NCI-H1930 (cell line): ENCODE measurements at places on chromosomes 2 and 18.

GRCh38 chr2:18267501-18267900, 293.0 kb downstream of the RDH14 start:
- no peak for DNase-seq

DNA sequence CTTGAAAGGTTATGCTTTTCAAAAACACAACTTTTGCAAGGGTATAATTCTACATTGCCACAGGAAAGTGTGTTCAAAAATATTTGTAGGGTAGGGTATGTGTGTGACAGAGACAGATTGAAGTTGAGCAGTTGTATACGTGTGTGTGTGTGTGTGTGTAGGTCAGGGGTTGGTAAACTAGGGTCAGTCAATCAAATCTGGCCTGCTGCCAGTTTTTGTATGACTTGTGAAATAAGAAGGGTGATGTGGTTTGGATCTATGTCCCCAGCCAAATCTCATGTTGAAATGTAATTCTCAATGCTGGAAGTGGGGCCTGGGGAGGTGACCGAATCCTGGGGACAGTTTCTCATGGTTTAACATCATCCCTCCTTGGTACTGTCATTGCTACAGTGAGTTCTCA, 148.2 kb downstream of the CERS6 start:
- DNase-seq: no peak

DNA sequence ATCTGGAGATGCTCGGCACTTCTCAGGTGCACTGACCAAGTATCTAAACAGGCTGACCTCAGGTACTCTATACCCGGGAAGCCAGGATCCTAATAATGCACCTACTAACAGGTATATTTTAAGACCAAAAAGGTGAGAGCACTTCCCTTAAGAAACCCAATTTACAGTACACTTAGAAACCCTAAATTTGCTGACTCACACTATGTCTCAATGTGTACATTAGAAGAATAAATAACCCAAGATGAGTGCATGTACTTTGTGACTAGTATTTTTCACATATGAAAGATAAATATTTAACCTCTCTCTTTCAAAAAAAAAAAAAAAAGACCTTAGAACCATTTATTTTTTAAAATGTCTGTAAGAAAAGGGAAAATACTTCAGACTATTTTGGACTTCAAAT, 118.8 kb downstream of the ZNF516 start:
- DNase-seq: no peak

DNA sequence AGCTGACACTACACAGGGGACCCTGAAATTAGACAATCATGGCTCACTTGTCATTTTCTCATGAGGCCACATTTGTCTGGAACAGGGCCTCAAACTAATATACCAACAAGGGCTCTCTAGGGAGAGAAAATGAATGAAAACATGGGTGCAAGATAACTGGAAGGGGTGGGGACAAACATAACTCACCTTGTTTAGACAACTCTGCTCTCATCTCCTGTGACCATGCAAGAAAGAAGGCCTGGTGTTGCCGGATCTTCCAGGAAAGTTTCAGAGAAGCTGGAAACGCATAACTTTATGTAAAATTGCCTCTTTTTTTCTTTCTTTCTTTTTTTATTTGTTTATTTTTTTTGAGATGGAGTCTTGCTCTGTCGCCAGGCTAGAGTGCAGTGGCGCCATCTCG, 80.4 kb upstream of the SPRED2 start:
- no peak for DNase-seq

DNA sequence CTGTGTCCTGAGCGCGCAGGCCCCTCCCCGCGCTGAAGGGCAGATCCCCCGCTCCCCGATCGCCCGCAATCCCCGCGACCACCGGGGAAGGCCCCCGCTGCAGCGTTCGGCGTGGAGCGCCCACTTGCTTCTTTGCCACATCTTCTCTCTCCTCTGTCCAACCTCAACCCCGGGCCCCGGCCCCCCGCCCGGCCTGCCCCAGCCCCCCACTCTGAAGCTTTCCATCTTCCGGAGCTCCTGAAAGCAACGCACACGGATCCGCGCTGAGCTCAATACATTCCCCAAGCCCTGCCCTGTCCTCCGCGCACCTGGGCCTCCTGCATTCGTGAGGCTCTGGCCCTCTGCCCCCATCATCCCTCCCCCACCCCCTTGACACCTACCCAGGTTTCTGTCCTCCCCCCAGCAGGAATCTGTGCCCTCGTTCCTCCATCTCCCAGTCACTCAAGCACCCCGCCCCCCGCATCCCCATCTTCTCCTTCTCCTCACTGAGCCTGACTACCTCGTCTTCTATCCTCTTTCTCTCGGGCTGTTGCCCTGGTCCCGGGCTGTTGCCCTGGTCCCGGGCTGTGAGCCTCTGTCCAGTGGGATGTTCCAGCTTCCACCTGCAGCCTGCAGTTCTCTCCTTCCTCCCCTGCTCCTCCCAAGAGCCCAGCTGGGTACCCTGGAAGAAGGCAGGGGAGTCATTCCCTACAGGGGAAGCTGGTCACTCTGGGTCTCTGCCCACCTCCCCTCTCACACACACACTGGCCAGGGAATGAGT, 7.8 kb downstream of the SPEG start:
- no peak for DNase-seq

DNA sequence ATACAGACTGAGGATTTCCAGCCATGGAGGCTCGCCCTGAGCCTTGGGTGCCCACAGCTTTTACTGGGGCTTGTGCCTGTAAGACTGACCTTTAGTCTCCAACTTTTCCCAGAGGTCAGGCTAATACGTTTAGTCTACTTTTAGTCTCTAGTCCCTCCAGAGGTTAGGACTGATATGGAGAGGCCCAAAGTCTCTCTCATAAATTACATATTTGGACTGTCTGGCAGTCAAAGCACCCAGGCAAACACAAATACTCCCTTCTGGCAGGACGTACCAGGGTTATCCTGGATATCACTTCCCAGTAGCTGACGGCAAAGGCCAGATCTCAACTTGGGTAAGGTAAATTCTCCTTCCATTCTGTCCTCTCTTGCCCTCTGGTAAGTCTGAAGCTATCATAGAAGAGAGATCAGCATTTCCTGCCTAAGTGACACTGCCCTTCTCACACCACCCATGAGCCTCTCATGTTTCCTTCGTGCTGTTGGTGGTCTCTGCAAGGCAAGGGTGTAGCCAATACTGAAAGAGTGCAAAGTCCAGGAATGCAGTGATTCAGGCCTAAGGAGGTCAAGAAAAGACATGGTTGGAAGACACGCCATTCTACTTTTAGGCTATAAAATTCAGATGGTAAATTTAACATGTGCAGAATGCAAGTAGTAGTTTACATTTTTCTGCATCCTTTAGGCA, 69.3 kb upstream of the NEDD4L start:
- no peak for DNase-seq

DNA sequence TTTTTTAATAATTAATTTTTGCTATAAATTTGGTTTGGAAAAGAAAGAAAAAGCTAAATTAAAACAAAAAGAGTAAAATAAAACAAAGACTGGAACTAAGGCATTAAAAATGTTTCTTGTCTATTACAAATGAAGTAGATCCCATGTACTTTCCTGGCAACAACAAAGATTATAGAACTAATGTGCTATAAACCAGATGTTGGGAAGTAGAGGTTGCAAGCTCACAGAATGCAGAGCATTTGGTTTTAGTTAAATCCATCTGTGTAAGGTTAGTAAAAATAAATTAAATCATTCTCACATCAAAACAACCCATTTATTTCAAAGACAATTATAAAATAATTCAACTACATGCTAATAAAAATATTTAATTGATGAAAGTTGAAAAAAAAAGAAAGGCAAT, 157.2 kb upstream of the ZC3H15 start:
- no peak for DNase-seq

GRCh38 chr2:9993488-9994165, 42.1 kb downstream of the GRHL1 start:
- DNase-seq: no peak

DNA sequence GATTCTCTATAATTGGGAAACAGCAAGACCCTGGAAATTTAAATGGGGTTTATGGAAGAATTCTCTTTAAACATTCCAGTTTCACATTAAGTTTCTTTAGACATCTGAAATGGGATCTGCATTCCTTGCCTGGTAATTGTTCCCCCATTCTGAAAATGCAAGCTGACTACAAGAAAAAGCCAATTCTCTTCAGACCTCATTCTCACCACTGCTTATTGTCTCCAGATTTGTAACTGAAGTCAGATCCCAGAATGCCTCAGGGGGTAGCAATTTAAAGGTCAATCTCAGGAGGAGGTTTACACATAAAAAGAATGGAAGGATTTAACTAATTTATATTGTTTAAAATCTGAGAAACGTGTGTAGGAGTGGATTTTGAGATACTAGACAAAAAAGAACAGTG, 41.2 kb downstream of the COL3A1 start:
- DNase-seq: no peak
